ENCODE measurements at places on chromosomes 4 and X.
A peak's percentile ranks its signal among the peaks of the same experiment; 100 is the strongest.

DNA sequence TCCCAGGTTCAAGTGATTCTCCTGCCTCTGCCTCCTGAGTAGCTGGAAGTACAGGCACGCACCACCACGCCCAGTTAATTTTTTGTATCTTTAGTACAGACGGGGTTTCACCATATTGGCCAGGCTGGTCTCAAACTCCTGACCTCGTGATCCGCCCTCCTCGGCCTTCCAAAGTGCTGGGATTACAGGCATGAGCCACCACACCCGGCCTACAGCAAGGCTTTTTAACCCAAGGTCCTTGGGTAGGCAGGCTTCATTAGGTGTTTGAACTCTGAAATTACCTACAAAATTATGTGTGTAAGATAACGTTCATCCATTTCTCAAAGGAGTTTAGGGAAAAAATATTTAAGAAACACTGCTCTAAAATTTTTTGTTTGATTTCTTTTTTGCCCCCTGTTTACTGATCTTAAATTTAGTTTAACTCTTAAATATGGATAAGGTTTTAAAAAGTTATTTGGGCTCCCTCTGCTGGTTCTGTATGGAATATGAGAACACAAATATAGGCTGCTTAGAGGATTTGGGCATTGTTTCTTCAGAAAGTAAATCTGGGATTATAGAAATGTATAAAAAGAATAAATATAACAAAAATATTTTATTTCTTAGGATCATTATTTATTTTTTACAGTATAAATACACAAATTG, 92.8 kb downstream of the CBR4 start:
- no peak for DNase-seq

GRCh38 chr4:61837395-61837794, 637.3 kb downstream of the ADGRL3 start:
- no peak for DNase-seq

GRCh38 chrX:10381193-10381592, 224.4 kb downstream of the CLCN4 start:
- peak; percentile 68 for DNase-seq

DNA sequence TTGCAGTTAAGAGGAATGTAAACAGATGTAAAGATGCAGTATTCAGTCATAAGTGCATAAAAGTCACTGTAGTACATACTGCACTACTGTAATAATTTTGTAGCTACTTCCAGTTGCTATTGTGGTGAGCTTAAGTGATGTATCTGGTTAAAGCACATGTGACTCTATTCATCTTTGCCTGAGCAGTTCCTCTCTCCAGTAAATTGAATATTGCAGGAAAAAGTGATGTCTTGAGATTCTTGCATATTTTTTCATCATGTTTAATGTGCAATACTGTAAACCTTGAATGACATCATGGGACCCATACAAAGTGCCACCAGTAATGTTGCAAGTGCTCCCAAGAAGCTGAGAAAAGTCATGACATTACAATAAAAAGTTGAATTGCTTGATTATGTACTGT, 9.6 kb downstream of the UBA6 start:
- DNase-seq, result no peak

- DNase-seq, result no peak
Measured at GRCh38 chr4:137363496-137363895, 168.8 kb downstream of the PCDH18 start.

- no peak for DNase-seq
Measured at GRCh38 chr4:155042014-155042413, 166.4 kb upstream of the NPY2R start.

DNA sequence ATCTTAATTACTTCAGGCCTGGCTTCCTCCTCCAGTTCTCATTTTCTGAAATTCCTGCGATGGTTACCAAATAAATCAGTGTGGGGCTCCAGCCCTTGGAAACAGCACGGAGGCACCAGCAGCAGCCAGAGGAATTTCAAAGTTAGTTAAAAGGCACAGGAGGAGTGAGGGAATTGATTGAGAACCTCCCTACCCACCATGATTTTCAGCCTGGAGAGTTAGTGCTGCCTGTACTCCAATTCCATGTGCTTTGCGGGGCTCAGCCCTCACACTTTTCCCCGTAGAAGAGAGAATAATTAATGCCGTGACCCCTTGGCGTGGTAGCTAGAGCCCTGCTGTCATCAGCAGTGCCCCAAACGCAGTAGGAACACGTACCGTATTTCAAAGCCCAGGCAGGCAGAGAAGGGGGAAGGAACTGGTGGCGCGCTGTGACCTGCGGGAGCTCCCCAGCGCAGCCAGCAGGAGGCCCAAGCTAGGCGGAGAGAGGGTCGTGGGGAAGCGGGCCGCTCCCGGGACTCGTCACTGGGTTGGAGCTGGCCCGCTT, 84.0 kb upstream of the IGFBP7 start:
- no peak for DNase-seq

DNA sequence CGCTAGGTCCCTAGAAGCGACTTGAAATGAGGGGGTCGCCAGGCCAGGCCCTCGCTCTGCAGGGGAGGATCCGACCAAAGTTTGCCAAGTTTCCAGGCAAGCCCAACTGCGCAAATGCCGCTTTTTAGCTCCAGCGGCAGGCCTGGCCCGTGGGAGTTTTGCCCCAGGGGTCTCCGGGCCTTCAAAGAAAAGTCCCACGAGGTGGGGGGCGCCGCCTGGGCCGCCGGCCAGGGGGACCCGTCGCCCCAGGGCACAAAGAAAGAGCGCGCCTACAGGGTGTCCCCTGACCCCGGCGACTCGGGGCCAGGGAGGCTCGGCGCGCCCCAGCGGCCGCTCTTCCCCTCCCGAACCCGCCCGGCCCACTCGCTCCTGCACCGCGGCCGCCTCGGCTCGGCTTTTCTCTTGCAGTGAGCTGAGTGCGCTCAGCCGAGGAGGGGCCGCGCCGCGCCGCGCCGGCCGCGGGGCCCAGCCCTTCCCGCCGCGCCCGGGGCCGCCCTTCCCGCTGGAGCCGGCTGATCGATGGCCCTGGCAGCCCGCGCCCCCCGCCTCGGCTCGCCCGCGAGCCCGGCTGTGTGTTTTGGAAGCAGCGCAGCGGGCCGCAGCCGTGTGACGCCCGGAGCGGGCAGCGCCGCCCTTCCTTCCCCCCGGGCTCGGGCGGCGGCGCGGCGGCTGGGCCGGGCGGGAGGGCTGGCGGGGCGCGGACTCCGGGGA, 754 bp upstream of the KLF3 start:
- no peak for DNase-seq

- no peak for DNase-seq
Measured at GRCh38 chrX:118948270-118948669, 26.1 kb upstream of the LONRF3 start.

DNA sequence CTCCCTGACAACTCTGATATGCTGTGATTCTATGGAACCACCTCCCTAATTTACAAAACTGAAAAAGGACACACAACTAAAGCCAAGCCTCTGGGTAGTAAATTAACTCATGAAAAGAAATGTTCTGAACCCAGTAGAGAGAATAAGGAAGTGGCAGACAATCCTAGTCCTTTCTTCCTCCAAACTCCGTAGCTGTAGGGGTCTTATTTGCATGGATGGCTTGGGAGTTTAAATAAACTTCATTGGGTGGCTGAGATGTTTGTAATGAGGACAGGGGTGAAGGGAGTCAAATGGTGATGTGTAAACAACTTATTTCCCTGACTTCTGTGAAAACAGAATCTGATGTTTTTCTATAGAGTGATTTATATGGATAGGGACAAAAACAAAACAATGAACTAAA, 59.3 kb downstream of the GPC3 start:
- DNase-seq, result no peak

DNA sequence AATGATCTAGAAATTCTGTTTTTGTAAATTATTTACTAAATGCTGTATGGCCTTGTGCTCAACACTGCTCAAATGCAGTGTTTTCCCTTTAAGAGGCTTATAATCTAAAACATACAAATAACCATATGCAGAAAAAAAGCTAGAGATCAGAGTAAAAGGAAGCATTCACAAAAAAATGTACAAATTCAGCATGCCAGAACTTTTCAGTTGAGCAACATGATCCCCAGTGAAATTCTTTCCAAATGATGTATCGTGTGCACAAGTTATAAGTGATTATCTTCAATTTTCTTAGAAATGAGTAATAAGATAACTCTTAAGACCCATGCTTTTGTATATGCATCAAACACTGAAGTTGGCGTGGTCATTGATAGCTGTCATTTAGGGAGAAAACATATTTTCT, 5.0 kb downstream of the GPC3 start:
- no peak for DNase-seq

DNA sequence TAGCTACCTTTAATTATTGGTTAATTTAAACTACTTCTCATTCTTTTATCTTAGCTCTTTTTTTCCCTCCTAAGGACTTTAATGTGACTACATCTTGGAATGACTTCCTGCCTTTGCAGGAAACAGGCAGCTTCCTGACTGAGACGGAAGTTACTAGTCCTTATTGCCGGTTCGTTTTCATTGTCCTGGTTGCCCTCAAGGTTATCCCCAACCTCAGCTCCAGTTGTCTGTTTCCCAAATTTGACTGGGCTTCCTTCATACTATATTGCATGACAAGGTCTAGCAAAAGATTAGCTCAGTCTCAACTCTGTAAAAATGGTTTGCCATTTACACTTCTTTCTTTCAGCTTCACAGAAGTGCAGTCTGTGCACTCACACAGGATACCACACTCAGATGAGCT, 109.9 kb upstream of the DDX53 start:
- no peak for DNase-seq

- no peak for DNase-seq
Measured at GRCh38 chr4:20096911-20097310, 154.8 kb upstream of the SLIT2 start.

DNA sequence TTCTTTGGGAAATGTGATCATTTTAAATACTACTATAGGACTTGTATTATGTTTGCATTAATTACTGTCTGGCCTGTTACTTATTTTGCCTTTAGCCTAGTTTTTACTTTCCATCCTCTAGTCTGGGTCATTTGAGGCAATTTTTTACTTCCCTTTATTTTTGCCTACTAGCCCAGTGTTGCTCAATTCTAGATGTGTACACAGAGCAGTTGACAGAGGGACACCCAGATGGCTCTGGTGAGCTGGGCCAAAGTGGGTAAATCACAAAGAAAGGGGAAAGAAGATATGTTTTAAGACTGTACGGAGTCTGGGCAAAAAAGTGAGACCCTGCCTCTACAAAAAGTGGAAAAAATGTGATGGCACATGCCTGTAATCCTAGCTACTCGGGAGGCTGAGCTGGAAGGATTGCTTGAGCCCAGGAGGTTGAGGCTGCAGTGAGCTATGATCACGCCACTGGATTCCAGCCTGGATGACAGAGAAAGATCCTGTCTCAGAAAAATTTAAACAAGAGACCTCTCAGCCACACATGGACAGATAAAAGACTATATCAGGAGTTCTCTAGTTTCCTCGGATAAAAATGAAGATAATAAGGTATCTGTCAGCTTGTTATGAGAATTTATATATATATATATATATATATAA, 35.7 kb downstream of the APOO start:
- no peak for DNase-seq

GRCh38 chrX:40105835-40106675, 8.3 kb upstream of the BCOR start:
- DNase-seq, result no peak

- DNase-seq, result no peak
Measured at GRCh38 chr4:143302536-143302935, 34.1 kb upstream of the GAB1 start.

DNA sequence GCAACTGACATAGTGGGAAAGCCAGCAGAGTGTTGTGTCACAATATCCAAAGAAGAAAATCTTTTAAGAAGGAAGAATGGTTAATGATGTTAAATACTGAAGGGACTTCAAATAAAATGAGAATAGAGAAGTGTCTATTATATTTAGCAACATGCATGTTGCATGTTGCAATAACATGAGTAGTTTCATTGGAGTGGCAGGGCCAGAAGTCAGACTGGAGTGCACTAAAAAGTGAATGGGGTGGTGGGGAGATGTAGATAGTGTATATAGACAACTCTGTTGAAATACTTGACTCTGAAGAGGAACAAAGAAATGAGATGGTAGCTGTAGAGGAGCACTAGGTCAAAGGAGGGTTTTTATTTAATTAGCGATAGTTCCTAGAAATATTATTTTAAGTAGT, 9.5 kb upstream of the AMMECR1 start:
- no peak for DNase-seq

DNA sequence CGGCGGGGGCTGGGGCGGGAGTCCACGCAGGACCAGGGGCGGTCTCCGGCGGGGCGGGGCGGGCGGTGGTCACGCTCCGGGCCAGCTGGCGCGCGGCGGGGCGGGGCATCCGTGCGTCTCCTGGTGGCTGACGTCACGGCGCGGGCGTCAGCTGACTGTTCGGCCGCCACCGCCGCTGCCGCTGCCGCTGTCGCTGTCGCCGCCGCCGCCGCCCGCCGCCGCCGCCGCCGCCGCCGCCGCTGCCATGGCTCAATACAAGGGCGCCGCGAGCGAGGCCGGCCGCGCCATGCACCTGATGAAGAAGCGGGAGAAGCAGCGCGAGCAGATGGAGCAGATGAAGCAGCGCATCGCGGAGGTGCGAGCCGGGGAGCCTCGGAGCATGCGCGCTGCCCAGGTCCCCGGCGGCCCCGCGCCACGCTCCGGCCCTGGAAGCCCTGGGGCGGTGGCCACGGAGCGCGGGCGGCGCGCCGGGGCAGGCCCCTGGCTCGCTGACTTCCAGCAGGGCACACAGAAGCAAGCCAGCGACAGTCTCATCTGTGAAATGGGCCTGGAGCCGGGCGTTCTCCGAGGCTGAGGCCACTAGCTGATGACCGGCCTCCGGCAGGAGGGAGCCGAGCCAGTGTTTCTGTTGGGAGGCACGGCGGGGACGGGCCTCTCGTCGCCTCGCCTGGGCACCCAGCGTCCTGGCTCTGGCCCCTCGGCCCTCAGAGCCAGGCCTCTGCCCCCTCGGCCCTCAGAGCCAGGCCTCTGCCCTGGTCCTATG, at the start of gene FAM50A:
Gene FAM50A (plus strand): TSS at position 150 of the 763 bp plus-strand sequence. CDS start 95 bp downstream, at position 245.
- DNase-seq, result peak; percentile 25

GRCh38 chr4:5446595-5447226, 261.6 kb downstream of the EVC2 start:
- no peak for DNase-seq

- DNase-seq, result no peak
Measured at GRCh38 chr4:657834-658667, 16.0 kb downstream of the ATP5ME start.

- DNase-seq, result no peak
Measured at GRCh38 chr4:186158021-186158813, 33.1 kb upstream of the CYP4V2 start.

- no peak for DNase-seq
Measured at GRCh38 chr4:23648854-23649596, 240.8 kb downstream of the PPARGC1A start.

DNA sequence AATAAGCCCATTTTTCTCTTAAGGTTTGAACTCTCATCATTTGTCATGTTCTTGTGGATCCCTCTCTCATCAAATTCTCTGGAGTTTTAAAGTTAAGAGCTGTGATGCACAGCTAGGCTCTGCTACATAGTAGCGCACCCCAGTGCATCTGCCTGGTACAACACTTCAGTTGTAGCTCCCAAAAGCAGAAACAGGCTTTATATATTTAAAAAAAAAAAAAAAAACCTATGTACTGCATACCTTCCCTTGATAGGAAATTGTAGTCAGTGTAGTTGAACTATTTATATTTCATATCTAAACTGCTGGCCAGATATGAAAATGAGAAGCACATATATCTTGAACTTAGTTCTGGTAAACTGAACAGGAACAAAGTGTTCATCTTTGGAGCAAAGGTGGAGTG, 131.4 kb downstream of the KLHL13 start:
- DNase-seq, result no peak

Data from NCI-H1048 (cell line).